ENCODE measurements at places on chromosomes 16 and 17. TPM values are rescaled to one million over a fixed set of nuclear protein-coding genes. Genes with fewer than 3 reads are reported as not detected.

- DNase-seq = no peak
Observed at GRCh38 chr17:43803758-43804157, 23.5 kb downstream of the CFAP97D1 start.

XPO6 gene
- 437 TPM for total RNA-seq

DNA sequence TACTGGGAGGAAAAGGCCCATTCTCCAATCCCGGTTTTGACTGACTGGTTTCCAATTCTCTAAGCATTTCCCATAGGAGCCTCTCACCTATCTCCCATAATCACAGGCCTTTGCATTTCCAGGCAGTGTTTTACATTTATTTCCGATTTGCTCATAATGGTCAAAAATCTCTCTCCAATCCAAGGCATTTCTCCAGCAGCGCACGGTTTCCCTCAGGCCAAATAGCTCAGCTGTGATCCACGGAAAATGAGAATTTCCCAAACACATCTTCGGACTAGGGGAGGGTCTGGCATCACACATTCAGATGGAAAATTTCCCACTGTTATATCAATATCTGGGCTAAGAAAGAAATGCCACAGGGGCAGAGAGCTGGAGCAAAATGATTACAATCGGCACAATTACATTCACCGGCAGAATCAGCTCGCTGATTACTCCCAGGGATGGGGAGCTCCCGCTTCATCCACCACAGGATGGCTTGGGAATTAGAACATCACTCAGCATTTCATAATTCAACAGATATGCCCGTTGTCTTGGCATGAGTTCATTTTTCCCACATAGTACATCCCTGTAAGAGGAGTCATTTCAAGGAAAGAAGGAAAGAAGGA, 6.7 kb downstream of the PIPOX start:
- no peak for DNase-seq

QPRT gene
- 0.90 TPM for total RNA-seq

DNAAF1 gene
- not detected for total RNA-seq

DNA sequence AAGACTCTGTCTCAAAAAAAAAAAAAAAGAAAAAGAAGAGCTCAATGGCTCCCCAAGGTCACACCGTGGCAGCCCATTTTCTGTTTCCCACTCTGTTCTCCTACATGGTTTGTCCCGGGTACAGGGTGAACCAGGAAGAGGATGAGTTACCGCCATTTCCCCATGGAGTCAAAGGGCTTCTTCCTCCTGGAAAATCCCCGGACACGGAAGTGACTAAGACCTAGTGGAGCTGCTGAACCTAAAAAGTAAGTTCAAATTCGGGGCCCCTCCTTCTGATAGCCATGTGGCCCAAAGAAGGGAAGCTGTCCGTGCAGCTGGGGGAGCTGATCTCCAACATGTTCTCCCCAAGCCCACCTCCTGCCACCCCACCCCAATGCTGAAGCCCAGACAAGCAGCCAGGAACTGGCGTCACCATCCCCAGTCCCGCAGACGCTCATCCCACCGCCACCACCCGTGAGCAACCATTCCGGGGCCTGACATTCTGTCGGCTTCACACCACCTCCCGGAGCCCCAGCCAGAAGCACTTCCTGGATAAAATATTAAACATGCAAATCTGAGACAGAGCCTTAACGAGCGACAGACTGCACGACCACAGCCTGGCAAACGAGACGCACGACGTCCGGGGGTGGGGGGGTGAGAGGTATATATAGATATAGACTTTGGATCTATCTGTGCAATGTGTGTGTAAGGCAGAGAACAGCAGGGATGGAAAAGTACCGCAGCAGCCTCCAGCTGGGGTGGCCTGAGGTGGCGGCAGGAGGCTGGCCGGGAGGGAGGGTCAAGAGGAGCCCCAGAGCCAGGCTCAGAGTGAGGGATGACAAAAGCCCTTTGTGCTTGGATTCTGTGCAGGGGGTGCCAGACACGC, 17.6 kb downstream of the EPOP start:
- no peak for DNase-seq

TMEM106A gene
- total RNA-seq = 13.9 TPM

DNA sequence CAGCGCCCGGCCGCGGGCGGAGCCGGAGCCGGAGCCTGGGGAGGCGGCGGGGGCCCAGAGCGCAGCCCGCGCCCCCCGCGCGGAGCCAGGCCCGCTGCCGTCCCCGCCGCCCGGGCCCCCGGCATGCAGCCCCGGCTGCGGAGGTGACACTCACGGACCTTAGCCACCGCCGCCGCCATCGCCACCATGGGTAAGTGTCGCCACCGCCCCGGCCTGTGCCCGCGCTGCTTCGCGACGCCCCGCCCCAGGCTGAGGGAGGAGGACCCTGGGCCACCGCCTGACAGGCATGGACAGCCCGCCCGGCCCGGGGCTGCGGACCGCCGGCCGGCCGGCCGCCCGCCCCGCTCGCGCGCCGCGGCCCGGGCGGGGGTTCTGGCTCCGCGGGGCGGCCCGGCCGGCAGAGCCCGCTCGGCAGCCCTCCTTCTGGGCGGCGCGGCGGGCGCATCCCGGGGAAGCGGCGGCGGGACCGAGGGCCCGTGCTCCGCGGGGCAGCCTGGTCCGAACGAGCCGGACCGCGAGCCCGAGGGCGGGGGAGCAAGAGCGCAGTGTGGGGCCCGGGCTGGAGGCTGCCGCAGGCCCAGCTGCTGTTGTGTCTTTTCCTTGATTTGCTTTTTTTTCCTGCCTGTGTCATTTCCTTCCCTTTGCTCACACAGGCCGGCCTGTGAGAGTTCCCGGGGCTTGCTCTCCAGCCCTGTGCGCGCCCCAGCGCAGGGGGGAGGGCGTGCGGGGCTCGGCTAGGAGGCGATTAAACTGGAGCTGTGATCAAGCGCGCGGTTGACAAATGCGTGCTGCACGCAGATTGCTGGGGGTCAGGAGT, 565 bp downstream of the MAP3K3 start:
- no peak for DNase-seq

DNA sequence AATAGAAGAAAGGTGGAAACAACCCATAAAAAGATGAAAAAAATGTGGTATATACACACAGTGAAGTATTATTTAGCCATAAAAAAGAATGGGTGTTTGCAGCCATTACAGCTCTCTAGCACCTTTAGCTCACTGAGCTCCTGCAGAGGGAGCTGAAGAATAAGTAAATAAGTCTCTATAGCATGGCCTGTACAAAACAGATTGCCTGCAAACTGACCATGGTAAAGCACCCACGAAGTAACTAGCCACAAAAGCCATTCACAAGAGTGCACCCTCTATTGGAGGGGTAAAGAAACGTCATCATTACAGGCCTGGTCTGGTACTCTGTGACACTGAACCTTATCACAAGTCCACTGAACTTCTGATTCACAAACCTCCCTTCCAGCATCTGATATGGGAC, 76.3 kb downstream of the USP32 start:
- DNase-seq = no peak

- DNase-seq = no peak
Observed at GRCh38 chr16:74563828-74564263, 43.1 kb downstream of the GLG1 start.

TBC1D3G gene
- not detected for total RNA-seq

GRCh38 chr17:6244253-6244652, 174.1 kb downstream of the WSCD1 start:
- DNase-seq = no peak

KCNJ2 gene
- 1.5 TPM for total RNA-seq

DNA sequence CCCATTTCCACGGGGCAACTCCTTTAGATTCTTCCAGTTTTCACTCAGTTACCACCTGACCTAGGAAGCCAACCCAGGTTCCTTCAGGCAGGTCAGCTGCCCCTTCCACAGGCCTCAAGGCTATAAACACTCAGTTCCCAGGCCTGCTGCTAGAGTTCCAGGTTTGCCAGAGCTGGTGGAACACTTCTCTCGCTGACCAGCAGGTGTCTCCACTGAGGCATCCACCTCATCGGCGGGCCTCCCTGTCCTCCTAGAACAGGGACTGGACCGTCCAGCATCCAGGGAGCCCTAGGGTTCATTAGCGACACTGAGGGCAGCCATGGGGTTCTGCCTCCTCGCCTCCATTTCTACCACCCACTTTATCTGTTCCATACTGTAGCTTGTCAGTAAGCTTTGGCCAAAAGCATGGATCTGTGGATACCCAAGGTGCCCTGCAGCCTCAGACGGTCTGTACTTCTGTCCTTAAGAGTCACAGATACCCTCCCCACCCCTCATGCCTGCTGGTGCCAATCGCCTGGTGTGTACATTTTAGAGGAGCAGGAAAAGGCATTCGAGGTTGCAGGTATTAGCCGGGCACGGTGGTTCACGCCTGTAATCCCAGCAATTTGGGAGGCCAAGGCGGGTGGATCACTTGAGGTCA, 29.0 kb downstream of the PIMREG start:
- peak; percentile 68 for DNase-seq

GRCh38 chr16:53007095-53007494, 45.6 kb downstream of the CHD9NB start:
- no peak for DNase-seq

- no peak for DNase-seq
Observed at GRCh38 chr16:75038036-75038858, 39.4 kb downstream of the ZNRF1 start.

DNA sequence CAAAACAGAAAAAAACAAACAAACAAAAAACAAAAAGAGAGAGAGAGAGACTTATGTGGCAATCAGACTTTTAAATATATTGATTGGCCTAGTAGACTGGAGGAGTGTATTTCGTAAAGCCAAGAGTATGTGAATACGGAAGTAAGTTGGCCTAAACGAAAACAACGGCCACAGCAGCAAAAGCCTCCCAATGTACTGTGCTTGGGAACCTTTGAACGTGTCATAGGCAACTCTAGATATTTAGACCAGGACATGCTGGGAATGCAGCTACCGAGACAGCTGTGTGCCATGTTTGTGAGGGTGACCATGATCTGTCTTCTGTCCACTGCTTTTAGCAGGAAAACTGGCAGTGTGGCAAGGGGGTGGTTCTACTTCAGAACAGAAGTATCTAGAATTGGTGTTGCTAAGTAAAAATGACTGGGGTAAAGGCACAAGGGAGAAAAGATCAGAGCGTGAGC, 7.4 kb downstream of the MAF start:
- no peak for DNase-seq

DNA sequence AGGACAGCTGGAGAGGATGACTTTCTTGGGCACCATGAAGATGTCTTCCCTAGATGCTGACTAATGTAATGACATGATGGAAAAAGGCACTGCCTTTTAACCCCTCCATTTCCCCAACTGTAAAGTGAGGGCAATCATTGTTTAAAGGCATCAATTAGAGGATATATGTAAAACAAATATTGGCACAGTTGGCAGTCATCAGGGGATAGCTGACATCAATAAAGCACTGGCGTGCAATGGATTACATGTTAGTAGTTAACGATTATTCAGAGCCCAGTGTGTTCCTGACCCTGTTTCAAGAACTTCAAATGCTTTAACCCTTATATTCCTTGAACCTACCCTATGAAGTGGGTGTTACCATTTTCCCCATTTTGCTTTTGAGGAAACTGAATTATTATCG, 100.7 kb downstream of the TMEM114 start:
- no peak for DNase-seq

SRR gene
- 16.0 TPM for total RNA-seq

KRTAP9-4 gene
- not detected for total RNA-seq

DNA sequence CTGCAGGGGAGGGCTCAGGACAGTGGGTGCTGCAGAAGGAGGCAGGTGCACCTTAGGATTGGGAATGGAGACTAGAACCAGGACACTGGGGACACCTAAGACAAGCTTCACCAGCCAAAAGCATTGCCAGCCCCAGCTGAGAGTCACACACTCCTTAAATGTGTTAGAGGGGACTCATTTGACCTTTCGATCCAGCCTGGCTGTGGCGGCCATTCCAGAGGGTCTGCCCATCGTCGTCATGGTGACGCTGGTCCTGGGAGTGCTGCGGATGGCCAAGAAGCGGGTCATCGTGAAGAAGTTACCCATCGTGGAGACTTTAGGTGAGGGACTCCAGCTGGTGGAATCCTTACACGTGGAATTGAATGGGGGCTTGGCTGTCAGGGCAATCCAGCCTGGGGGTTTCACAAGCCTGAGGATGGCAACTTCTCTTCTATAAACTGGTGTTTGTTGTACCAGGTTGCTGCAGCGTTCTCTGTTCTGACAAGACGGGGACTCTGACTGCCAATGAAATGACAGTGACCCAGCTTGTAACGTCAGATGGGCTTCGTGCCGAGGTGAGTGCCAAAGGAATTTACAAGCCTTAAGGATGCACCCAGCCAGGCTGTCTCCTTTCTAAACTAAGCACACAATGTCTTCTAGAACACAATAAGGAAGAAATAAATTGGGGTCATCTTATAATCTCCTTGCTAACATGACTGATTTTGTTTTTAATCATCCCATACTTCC, 65.3 kb downstream of the MEAK7 start:
- no peak for DNase-seq

DNA sequence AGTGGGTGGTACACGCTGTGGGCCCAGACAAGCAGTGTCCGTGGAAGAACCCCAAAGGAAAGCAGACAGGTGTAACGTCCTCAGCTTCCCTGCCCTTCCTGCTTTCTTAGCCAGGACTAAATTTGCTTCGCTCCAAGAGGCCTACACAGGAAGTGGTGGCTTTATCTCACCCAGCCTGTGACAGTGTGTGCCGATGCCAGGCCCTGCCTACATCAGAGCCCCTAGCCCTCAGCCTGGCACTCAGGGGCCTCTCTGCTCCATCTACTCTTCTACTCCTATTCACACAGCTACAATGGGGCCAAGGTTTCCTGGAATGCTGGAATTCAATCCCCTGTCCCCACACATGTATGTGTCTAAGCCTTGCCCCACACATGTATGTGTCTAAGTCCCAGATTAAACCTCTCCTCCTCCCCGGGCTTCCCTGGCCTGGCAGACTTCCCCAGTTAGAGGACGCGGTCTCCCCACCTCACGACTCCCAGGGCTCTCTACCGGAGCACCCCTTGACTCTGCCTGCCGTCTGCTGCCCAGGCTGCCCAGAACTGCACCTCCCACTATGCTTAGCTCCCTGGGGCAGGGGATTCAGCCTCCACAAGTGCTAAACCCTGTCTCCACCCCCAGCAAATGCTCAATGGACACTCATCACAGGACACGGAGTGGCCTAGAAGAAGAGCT, 8.2 kb downstream of the PGAP3 start:
- peak; percentile 60 for DNase-seq

GRCh38 chr16:72665701-72666100, 382.2 kb downstream of the ZFHX3 start:
- DNase-seq = no peak

DNA sequence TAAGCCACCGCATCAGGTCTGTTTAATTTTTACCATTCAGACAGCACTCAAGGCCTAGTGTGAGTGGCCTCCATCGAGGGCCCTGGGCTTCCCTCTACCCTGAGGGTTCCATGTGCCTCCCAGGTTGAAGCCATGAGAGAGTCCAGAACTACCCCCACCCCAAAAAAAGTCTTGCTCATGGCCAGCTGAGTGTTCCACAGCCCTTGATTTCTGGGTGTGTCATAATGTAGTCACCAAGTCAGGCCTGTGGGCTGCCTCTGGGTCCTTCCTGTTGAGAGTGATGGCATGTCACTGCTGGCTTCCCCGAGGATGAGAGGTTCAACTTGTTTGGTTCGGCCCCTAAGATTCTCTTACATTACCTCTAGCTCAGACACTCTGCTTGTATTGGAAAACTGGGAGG, 100.6 kb downstream of the PITPNC1 start:
- peak; percentile 37 for DNase-seq

Data from naive thymus-derived CD4-positive, alpha-beta T cell (primary cell).